ENCODE measurements at places on chromosomes 16 and 17.

DNA sequence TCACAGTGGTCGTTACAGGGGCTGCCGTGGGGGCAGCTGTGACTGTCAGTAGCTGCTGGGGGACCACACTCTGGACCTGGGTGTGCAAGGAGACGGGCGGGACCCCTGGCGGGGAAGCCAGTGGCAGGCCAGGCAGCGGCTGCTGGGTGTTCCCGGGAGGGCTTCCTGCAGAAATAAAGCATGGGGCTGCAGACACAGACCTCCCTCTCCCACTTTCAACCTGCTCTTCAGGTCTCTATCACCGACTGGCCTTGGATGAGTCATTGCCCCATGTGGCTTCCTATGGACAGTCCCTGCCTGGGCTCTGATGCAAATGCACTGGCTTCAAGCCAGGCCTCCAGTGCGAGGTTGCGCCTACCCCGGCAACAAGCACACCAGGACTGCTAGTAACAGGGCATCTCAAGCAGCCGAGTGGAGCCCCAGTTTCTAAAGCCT lies 17.2 kb downstream of the SREBF1 start:
- peak; percentile 87 for DNase-seq

DNA sequence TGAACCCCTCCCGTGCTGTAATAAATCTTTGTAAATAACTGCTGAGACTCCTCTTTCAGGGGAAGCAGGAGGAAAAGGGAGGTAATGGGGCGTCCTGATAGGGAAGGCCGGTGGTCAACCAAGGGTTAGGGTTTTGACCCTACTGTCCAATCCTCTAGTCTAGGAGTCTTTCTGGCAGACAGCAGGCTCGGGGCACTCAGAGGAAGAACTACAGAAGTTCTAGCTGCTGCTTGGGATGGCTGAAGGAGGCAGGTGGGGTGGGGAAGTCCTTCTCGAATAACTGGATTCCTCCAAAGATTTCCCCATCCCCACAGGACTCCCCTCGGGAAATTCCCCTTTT lies 387 bp upstream of the STARD3 start:
- DNase-seq = no peak

DNA sequence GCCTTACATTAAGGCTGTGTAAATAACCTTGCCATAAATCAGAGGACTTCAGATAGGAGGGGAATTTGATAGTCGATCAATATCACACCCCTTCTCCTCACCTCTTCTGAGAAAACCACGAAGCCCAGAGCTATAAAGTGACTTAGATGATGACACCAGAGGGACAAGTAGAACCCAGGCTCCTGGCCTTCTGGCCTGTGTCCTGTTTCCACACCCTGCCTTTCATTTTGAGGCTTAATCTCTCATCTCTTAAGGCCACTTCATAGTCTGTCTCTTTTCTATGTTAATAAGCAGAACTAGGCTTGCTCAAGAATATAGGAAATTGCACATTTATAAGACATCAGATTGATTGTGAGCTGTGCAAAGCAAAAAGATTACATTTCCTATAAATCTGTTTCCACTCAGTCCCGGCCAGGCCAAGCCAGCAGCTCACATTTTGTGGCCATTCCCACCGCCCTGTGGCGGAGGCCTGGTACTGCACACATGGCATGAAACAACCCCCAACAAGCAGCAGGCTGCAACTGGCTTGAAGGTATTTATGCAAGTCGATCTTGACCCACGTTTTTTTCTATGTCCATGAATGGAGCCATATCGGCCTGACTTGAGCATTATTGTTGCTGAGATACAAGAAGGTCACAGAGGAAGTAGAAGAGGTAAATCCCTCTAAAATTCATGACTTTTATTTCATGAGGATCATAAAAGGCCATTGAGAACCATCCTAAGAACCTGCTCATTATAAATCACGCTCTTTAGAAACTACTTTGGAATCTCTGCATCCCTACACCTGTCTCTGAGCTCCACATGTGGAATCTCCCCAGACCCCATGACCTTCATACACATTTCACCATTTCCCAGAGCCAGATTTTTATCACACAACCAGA lies 93.7 kb downstream of the PMP22 start:
- peak; percentile 34 for DNase-seq

GRCh38 chr17:35244341-35245195 lies 1.7 kb downstream of the SLFN5 start:
- peak; percentile 94 for DNase-seq

GRCh38 chr17:8695916-8696415 lies 48.7 kb downstream of the CCDC42 start:
- no peak for DNase-seq

GRCh38 chr16:85528528-85529387 lies 84.4 kb upstream of the GSE1 start:
- no peak for DNase-seq

DNA sequence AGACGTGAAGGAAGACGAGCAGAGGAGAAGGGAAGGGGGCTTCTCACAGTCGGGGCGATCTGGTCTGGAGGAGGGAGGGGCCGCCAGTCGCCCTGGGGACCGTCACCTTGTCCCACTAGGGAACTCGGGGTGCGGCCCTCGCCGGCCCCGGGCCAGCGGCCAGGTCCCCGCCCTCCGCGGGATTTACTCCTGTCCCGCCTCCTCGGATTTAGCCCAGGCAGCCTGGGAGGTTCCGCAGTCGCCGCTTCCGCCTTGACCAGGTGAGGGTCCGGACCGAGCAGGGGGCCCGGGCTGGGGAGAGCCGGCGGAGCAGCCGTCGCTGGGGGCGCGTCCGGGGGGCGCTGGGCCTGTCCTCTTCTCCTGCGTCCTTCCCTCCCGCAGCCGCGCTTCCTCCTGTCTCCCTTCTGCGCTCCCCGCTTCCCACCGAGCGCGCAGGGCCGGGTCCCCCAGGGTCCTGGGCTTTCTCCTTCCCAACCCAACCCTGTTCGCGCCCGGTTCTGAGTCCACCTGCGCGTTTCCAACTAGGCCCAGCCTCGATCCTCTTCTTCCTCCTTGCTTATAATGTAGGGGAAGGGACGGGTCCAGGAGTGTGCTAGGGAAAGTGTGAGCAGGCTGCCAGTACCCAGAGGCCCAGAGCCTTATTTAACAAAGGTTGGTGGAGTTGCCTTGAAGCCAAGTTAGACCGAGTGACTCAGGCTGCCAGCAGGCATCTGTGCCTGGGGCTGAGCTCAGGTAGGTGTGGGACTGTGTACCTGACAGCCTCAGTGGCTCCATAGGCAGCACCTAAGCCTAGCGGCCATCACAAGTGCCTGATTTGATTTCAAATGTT lies at the start of gene TNK1:
Gene TNK1, plus strand, starts transcription at position 235 of the 829 bp plus-strand sequence. CDS start 1,838 bp downstream, outside the sequence.
- no peak for DNase-seq

GRCh38 chr17:8162233-8162996 lies at the start of gene VAMP2:
TSS of gene VAMP2 (minus strand) at chr17:8162948. CDS start at chr17:8162879, 69 bp downstream.
- peak; percentile 79 for DNase-seq

- no peak for DNase-seq
Measured at GRCh38 chr17:67285360-67285759, 40.4 kb upstream of the HELZ start.

DNA sequence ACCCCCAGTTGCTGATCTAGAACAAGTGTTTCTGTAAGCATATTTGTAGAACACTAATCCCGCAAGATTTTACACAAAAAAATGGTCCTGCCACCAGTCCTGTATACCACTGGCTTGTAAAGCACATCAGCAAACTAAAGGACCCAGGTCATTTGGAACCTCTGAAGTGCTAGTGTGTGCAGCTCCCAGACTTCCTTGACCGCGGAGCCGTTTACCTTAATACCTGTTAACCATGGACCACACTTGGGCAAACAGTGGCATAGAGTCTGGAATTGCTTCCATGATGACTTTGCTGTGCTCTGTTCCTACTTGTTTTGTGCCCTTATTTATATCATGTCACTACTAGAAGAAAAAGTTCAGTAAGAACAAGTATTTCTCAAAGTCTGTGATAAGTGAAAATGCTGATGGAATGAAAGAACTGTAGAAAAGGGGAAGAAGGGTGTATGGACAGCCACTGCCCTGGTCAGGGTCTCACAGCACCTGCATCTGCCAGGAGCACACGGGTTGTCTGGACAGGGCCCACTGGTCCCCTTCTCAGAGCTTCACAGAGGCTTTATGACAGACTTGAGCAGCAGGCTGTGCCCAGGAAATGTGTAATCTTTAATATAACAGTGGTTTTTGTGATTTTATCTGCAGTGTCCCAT lies 29.3 kb downstream of the ALDH3A2 start:
- DNase-seq = no peak

GRCh38 chr17:61251939-61252865 lies 147.4 kb upstream of the TBX2 start:
- no peak for DNase-seq

GRCh38 chr17:80319262-80319998 lies 58.8 kb downstream of the RNF213 start:
- DNase-seq = no peak

GRCh38 chr17:17946093-17946492 lies 26.1 kb downstream of the TOM1L2 start:
- no peak for DNase-seq

DNA sequence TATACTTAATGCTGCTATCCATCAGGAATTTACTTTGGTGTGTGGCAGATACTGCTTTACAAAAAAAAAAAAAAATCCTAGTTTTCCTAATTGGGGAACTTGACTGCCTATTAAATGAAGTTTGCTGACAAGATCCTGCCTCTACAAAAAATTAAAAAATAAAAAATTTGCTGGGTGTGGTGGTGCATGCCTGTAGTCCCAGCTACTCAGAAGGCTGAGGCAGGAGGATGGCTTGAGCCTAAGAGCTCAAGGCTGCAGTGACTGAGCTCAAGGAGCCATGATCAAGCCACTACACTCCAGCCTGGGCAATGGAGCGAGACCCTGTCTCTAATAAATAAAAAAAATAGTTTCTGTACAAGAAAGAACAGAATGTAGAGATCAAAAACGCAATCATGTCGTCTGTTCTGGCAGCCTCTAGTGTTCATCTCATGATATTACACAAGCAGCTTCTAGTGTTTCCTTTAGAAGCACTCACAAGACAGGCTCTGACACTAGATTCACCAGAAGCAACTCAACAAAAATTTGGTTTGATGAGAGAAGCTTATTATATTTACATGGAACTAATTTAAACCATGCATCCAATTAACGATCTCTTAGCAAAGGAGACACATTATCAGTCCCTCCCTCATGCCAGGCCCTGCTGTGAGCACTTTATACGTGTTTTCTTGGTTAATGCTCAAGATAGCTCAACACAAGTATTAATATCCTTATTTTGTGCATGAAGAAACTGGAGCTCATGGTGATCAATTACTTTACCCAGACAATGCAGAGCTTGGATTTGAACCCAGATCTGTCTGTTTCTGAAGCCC lies 6.8 kb upstream of the KRTAP17-1 start:
- no peak for DNase-seq

- DNase-seq = no peak
Measured at GRCh38 chr17:68318103-68318991, 27.1 kb downstream of the ARSG start.

- DNase-seq = no peak
Measured at GRCh38 chr17:83144421-83145357, 65.3 kb downstream of the METRNL start.

GRCh38 chr17:17749921-17750320 lies 68.7 kb downstream of the RAI1 start:
- peak; percentile 57 for DNase-seq

DNA sequence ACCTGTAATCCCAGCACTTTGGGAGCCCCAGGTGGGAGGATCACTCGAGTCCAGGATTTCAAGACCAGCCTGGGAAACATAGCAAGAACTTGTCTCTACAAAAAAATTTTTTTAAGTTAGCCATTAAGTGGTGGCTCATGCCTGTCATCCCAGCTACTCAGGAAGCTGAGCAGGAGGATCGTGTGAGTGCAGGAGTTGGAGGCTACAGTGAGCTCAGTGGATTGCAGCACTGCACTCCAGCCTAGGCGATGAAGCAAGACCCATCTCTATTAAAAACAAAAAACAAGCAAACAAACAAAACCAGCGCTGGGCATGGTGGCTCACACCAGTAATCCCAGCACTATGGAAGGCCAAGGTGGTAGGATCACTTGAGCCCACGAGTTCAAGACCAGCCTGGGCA lies 38.0 kb downstream of the HEATR3 start:
- no peak for DNase-seq

- DNase-seq = no peak
Measured at GRCh38 chr17:48621410-48622392, 4.5 kb downstream of the HOXB9 start.

- DNase-seq = no peak
Measured at GRCh38 chr16:8251727-8252126, 338.6 kb downstream of the TMEM114 start.

DNA sequence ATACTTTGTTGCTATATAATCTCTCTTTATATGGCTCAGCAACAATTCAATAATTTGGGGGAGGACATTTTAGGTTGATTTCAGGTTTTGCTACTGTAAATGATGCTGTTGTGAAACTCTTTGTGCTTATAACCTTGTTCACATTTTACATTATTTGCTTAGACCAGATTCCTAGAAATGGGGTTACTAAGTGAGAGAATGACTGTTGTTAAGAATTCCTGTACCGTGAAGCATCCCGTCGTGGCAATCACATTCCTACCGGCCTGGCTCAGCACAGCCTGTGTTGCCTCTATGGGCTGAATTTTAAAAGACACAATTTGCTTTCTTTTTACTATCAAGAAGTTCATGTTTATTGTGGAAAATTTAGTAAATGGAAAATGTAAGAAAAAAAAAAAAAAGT lies 31.4 kb downstream of the B9D1 start:
- DNase-seq = no peak

GRCh38 chr17:79949656-79950209 lies 85.9 kb downstream of the TBC1D16 start:
- no peak for DNase-seq

- no peak for DNase-seq
Measured at GRCh38 chr16:47519996-47520679, 59.0 kb downstream of the PHKB start.

- no peak for DNase-seq
Measured at GRCh38 chr16:12661656-12662172, 142.0 kb downstream of the CPPED1 start.

DNA sequence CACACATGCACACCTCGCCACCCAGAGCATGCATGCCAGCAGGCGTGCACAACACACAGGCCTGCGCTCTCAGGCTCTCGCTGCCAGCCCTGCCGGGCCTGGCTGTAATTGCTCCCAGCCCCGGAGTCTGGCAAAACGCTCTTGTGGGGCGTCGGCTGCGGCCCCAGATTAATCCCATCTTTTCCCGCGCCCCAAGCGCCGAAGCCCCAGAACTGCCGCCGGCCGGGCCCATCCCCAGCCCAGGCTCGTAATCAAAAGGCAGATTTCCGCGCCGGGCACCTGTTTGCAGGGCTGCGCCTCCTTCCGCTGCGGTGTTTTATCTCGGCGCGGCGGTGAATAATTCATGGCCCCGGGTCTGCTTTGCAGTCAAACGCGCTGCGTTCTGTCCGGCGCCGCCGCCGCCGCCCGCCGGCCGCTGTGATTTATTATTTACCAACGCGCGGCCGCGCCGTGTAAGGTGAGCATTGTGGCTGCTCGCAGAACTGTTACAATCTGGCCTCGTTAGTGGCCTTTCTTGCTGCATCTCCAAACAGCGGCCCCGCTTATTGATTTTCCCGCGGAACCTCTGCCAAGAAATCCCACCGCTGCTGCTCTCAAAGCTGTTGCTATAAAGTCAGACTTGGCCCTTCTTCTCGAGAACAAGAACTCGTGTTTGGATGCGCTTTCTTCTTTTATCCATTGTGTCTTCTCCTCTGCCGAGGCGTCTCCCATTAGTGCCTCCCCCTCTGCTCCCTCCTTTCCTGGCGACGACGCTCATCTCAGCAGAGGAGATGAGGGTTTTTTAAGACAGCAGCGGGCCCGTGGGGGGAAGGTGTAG lies 126.1 kb downstream of the IRX5 start:
- DNase-seq = no peak

All from stimulated activated CD4-positive, alpha-beta T cell treated with anti-CD3 and anti-CD28 coated beads, Interleukin-1b, Interleukin-23, amount 100 ng/mL, for 48 hours (primary cell).